ENCODE measurements at places on chromosomes 3 and 15. TPM values are rescaled to one million over a fixed set of nuclear protein-coding genes. Genes with fewer than 3 reads are reported as not detected.

GRCh38 chr3:72810659-72811434, 37.4 kb downstream of the SHQ1 start:
- no peak for DNase-seq

Gene EPHB3
- total RNA-seq = 1.8 TPM

DNA sequence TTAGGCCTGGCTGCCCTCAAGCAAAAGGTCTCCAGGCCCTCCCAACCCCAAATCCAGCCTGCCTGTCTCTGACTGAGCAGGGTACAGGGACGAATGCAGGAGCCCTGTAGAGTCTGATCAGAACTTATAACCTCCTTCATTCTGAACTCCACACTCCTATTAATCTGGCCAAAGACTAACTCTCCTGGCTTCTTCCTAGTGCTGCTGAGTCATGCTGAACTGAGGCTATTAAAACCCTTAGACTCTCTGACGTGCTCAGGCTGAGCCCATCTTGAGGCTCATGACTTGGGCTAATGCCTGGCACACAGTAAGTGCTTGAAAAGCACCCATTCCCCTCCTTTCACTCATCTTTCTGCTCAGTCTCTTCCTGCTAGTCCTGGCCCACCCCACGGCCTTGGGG, 81.9 kb downstream of the NUP210 start:
- DNase-seq = no peak

Gene COLQ
- 1.0 TPM for total RNA-seq
